T1000 (cell line): ENCODE measurements at places on chromosomes 2 and 18.

GRCh38 chr2:202377207-202377761 lies 1.2 kb downstream of the BMPR2 start:
- DNase-seq = no peak

DNA sequence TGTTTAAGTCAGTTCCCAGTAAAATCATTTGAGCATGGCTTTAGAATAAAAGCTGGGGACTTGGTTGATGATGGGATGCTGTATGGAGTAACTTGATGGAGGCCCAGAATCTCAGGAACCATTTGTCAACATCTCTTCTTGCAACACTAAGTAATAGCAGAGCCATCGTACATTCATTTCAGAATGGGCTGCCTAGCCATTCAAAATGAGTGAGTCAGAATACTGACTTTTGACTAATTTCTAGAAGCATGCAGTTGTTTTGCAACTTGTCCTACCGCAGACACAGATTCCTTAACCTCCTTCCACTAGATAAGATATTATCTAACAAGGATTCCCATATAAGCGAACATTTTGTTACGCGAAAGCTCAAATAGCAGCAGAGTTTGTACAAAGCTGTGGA lies 229.5 kb downstream of the CNTNAP5 start:
- no peak for DNase-seq

GRCh38 chr2:18701981-18702380 lies 112.6 kb upstream of the NT5C1B start:
- DNase-seq = no peak

DNA sequence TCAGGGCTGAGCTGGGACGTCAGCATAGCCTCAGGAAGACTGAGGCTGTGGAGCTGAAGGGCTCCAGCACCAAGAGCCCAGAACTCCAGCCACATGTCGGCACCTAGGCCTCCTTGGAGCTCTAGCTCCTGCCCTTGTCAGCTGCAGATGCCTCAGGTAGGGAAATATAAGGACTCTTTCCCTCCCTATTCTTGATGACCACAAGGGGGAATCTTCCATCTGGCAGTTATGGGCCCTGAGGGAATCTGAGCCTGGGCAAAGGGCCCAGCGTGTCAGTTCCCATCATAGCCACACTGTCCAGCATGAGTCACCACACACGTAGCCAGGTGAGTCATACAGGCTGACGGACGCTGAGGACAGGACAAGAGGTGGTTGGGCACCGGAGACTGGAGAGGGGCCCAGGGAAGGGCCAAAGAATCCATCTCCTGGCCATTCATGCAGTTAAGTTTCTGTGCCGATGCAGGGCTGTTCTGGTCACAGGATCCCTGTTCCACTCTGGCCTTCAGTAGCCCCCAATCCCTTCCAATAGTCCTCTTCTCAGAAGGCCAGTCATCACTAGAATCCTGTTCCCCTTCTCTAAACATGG lies 1.8 kb downstream of the MPV17 start:
- DNase-seq = peak; percentile 93

GRCh38 chr2:195489101-195489500 lies 167.9 kb upstream of the SLC39A10 start:
- DNase-seq = no peak

GRCh38 chr18:47756364-47757016 lies 174.0 kb downstream of the SMAD2 start:
- peak; percentile 15 for DNase-seq

DNA sequence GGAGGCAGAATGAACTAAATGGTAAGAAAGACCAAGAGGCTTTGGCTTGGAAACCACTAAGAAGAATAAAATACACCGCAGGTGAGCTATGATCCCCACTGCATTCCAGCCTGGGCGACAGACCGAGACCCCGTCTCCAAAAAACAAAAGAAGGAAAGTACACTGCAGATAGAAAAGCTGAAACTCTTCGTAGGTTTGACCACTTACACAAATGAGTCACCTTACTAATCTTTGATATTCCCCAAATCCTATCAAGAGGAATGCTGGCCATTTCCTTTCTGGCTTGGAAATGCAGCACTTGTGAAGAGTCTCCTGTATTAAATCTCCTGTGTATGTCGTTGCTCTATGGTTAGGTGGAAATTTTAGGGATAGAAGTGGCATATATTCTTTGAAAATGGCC lies 108.8 kb downstream of the MTCL1 start:
- DNase-seq = no peak

DNA sequence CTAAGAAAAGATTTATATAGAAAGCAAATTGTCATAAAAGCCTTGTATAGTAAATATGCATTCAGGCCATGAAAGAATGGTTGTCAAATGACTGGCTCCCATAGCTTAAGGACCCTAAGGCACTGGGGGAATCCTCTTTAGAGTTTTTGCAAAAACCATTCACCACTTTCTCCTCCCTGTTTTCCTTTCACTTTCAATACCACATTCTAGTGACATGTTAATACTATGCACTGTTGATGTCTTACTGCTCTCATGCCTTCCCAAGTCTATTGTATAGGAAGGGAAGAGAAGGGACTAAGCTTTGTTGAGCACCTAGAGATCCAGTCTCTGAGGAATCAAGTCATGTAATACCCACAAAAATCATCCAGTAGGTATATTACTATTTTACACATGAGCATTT lies 383.0 kb upstream of the LRRTM1 start:
- DNase-seq = no peak

DNA sequence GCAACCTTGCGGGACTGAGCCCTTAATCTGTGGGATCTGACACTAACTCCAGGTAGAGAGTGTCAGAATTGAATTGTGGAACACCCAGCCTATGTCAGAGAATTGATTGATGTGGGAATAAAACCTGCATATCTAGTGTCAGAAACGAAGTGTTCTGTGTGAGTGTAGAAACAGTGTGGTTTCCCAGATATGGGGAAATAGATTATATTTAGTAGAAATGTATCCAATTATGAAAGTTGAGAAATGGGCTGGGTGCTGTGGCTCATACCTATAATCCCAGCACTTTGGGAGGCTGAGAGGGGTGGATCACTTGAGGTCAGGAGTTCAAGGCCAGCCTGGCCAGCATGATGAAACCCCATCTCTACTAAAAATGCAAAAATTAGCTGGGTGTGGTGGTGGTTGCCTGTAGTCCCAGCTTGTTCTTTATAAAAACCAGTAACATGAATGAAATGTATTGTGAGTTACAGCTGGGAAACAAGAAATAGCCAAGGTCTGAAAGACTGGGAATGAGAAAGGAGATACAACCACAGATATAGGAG lies 4.3 kb upstream of the TP53I3 start:
- no peak for DNase-seq

- DNase-seq = no peak
Observed at GRCh38 chr2:106353676-106354075, 114.5 kb downstream of the RGPD3 start.

GRCh38 chr2:204608237-204608939 lies 63.1 kb downstream of the PARD3B start:
- no peak for DNase-seq

GRCh38 chr2:105910497-105911238 lies 166.0 kb downstream of the NCK2 start:
- DNase-seq = no peak

DNA sequence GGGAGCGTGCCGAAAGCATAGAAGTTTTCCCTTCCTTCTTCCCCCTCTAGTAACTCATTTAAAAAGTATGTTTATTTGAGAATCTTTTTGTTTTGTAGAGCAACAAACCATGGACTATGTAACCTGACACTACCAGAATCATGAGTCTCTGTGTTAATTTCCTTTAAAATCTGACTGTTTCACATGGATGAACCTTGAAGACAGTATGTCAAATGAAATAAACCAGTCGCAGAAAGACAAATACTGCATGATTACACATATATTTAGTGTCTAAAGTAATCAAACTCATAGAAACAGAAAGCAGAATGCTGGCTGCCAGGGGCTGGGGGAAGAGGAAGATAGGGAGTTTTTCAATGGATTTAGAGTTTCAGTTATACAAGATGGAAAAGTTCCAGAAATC lies 32.3 kb downstream of the PTPN2 start:
- no peak for DNase-seq

DNA sequence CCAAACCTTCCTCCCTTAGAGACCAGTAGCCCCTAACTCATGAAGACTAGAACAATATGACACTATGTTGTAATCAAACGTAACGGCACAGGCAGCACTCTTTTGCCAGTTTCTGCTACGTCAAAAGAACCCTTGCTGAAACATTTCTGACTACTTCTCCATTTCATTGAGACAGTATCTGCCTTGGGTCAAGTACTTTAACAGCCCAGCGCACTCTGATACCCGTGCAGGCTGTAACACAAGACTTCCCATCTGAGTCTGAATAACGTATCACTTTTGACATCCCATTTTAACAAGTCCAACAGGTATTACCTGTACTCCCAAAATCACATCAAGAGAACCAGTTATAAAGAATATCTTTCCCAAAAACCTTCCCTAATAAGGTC lies 38.4 kb downstream of the TBC1D8 start:
- no peak for DNase-seq

GRCh38 chr18:77052983-77053309 lies 79.6 kb downstream of the MBP start:
- no peak for DNase-seq

DNA sequence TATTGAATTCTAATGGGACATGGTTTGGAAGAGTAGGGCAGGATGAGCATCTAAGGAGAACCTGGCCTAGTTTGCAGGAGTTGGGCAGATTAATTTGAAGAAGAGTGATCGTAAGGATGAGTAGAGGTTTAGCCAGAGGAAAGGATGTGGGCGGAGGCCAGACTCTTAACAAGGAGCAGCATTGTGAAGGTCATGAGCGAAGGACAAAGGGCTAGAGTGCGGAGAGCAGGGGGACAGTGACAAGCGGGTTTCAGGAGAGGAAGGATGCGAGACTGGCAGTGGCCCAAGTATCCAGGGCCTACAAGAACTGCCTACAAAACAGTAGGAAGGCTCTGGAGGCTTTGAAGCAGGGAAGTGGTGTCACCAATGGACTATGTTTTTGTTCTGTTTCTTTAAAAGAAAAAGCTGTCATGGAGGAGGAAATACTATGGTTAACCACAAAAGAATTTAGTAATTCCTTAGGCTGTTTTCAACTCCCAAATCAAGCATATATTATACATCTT lies 20.1 kb downstream of the SLC66A3 start:
- DNase-seq = no peak

- DNase-seq = no peak
Observed at GRCh38 chr18:10245846-10246175, 208.6 kb upstream of the APCDD1 start.

DNA sequence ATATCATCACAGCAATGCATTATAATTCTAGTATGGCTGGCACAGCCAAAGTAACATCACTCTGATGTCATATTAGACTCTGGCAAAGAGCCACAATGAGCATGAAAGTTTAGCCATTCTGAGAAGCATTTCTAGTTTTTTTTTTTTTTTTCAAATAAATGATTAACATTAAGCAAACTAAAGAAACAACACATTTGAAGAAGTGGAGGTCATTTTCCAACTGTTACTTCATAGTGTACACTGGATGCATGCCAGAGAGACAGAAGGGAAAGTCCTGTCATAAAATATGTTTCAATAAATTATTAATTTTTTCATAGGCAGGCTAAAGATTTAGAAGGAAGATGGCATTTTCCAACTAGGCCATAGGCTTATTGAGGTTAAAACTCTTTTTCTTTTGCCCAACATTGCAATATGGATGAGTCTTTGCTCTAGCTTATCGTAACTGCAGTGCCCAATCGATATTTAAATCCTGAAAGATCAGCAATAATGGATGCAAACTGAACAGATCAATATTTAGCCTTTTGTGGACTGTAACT lies 1630.4 kb upstream of the ACVR2A start:
- DNase-seq = no peak

DNA sequence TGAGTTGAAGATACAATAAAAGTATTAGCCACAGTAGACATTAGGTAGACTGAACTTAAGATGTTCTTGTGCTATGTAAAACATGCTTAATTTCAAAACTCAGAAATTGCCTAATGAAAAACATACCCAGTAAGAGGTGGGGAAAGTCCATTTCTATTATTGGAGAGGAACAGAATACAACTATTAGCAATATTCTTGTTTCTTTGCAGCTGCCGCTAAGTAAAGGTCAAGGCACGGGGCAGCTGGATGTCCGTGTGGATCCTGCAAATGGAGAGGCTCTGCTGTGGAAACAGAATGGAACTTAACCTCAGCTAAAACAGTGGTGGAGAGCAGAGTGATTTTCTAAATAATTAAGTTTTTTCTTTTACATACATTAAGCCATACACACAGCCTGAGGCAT lies 139.2 kb upstream of the ARHGAP28 start:
- no peak for DNase-seq

- no peak for DNase-seq
Observed at GRCh38 chr18:59357928-59358327, 1.1 kb downstream of the LMAN1 start.

DNA sequence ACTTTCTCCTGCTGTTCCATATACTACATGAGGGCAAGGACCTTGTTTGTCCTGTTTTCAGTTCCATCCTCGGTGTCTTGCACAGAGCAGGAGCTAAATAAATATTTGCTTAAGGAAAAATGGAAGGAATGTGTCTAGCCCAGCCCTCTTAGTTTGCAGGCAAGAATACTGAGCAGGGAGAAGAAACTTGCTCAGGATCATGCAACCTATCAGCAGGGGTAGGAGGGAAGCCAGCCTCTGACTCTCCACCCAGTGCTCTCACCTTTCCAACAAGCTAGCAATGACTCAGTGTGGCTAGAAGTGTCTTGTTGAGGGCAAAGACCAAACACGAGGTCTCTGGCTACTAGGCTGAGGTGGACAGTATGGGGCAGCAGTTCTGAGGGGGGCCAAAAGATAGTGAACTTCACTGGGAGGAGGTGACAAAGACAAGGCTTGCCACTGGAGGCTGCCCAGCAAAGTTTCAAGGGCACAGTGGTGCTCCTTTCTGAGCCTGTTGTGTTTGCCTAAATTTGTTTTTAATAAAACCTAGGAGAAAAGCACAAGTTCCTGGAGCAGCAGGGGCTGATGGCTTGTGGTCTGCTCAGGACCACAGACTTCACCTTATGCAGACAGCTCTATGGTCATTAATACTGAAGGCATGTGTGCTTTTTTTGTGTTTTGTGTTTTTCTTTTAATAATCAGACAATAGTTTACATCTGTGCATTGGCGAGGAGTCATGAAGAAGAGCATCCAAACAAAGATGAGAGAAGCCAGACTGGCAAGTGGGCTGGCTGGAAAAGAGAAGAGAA lies 49.1 kb upstream of the CTAGE1 start:
- DNase-seq = no peak
